Thymus (tissue), 14 donors: ENCODE measurements at places on chromosomes 2 and 18. TPM values are rescaled to one million over a fixed set of nuclear protein-coding genes. Genes with fewer than 3 reads are reported as not detected.

- no peak for DNase-seq
- H3K4me1 ChIP-seq = no peaks in the 10 kb centered on the region
- H3K36me3 ChIP-seq = no peaks in the 10 kb centered on the region
- H3K27me3 ChIP-seq = no peaks in the 10 kb centered on the region
- no peak overlapping the region for H3K27ac ChIP-seq
Measured at GRCh38 chr2:109150559-109150958, 21.6 kb downstream of the SH3RF3 start.

DNA sequence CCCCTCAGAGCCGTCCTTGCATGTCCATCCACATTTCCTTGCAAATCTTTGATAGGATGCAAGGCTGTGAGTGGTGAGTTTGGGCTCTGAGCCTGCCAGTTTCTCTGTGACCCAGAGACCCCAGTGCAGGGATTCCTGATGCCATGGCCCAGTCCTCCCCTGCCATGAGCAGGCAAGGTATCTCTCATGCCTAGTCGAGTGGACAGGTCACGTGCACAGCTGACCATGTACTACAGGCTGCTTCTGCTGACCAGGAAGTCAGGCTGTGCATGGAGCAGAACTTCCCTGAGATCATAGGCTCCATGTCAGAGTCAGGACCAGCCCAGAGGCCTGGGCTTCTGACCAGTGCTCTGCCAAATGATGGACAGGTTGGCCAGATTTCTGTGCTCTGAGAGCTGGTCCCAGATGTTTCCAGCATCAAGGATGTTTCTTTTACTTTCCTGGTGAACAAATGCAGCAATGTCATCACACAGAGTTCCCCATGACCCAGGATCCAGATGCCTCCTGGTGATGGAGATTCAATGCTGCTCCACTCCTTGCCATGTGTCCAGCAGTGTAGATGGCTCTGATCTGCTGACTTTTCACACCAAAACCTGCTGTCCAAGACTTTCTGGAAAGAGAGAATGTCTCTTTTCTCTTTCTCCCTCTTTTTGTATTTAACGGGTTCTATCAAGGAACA, 321.6 kb upstream of the HS6ST1 start:
- no peaks in the 10 kb centered on the region for H3K36me3 ChIP-seq
- peaks cover 19% of the 10 kb centered on the region for H3K4me1 ChIP-seq
- no peaks in the 10 kb centered on the region for H3K27me3 ChIP-seq
- no peak overlapping the region for H3K27ac ChIP-seq
- H3K4me3 ChIP-seq = no peak overlapping the region
- DNase-seq = no peak

GRCh38 chr18:40357536-40357935, 1597.5 kb upstream of the PIK3C3 start:
- no peak overlapping the region for H3K4me3 ChIP-seq
- no peaks in the 10 kb centered on the region for H3K4me1 ChIP-seq
- DNase-seq = no peak
- H3K27me3 ChIP-seq = no peaks in the 10 kb centered on the region

DNA sequence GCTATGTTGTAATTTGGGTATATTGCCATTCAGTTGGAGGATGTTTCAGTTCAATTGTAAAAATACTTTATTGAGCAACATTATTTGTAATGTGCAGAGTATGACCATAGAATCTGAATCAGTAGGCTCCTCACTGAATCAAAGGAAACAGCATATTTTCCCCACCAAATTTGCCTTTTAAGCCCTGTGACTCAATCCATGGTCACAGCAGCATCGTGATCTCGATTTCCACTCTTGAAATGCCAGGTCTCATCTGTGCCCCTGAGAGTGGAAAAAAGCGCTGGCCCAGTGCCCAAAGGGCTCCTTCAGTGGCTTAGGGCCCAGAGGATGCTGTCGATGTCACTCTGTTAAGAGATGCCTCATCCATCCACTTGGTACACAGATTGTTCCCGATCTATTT, 57.5 kb downstream of the FHOD3 start:
- H3K27me3 ChIP-seq = no peaks in the 10 kb centered on the region
- no peaks in the 10 kb centered on the region for H3K36me3 ChIP-seq
- H3K4me1 ChIP-seq = no peaks in the 10 kb centered on the region
- DNase-seq = no peak
- H3K4me3 ChIP-seq = no peak overlapping the region

- DNase-seq = no peak
- no peaks in the 10 kb centered on the region for H3K4me1 ChIP-seq
- H3K36me3 ChIP-seq = no peaks in the 10 kb centered on the region
- no peaks in the 10 kb centered on the region for H3K27me3 ChIP-seq
- no peak overlapping the region for H3K27ac ChIP-seq
Measured at GRCh38 chr2:147173189-147173581, 671.6 kb upstream of the ACVR2A start.

Gene SLC66A2
- total RNA-seq = 19.9 TPM

DNA sequence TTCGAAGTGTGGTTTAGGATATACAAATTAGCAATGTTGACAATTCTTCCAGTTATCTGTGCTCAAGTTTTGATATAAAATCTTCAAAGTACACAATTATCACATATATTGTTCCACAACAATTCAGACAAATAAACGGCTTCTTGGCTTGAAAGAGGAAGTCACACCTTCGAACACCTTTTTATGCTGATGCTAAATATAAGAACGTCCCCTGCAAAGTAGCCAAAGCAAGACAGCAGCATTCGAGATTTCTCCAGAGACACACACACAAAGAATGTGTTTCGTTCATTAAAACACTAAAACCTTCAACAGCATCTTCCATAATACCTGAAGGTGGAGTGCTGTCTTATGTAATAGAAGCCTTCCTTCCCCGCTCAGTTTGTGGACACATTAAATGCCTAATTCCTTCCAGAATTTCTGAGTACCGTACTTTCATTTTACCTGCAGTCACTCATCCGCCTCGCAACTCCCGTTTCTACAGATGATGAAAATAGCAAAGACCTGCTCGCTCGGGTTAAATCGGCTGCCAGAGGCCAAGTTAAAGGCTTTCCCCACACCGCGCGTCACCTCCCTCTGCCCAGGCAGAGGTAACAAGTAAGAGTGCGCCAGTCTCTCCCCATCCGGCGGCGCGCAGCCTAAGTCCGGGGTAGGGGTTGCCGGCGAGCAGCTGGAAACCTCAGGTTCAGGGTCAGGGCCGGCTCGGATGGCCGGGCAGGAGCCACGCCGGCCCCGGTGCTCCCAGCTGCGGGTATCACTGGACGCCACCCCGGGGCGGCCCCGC, 847 bp downstream of the SERPINE2 start:
- no peaks in the 10 kb centered on the region for H3K36me3 ChIP-seq
- H3K27ac ChIP-seq = no peak overlapping the region
- DNase-seq = no peak
- peak overlapping the region; percentile 66 for H3K4me3 ChIP-seq
- peaks cover 14% of the 10 kb centered on the region for H3K4me1 ChIP-seq
- H3K27me3 ChIP-seq = peaks cover 36% of the 10 kb centered on the region

Gene SERTAD2
- 13.3 TPM for total RNA-seq

GRCh38 chr2:138500592-138501424, 762 bp upstream of the SPOPL start:
- H3K27ac ChIP-seq = peak overlapping the region; percentile 67
- peaks cover 9% of the 10 kb centered on the region for H3K4me1 ChIP-seq
- no peak for DNase-seq
- H3K36me3 ChIP-seq = no peaks in the 10 kb centered on the region
- H3K27me3 ChIP-seq = peaks cover 18% of the 10 kb centered on the region

Gene IL18R1
- total RNA-seq = 7.5 TPM

DNA sequence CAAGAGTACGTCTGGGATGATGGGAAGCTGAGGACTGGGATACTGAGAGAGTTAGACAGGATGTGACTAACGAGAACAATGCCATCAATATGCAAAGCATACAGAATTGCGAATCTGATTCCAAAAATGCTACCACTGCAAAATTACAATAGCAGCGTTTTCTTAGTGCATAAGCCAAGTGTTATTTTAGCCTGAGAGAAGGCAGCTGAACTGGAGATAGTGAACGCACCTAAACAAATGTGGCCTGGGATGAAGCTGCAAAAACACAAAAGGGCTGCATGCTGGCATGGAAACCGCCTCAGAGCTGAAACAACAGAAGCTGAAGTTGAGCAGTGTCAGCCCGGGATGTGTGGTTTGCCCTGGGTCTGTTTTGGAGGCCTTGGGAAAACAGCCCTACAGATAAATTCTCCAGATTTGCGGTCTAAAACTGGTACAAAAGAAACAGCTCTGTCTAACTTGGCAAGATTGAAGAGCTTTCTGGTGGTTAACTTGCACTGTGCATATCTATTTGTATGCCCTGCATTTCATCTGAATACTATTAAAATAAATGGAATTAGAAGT, 45.5 kb downstream of the LYPD6 start:
- no peak overlapping the region for H3K4me3 ChIP-seq
- no peaks in the 10 kb centered on the region for H3K4me1 ChIP-seq
- no peak for DNase-seq
- H3K27me3 ChIP-seq = no peaks in the 10 kb centered on the region
- no peak overlapping the region for H3K27ac ChIP-seq

DNA sequence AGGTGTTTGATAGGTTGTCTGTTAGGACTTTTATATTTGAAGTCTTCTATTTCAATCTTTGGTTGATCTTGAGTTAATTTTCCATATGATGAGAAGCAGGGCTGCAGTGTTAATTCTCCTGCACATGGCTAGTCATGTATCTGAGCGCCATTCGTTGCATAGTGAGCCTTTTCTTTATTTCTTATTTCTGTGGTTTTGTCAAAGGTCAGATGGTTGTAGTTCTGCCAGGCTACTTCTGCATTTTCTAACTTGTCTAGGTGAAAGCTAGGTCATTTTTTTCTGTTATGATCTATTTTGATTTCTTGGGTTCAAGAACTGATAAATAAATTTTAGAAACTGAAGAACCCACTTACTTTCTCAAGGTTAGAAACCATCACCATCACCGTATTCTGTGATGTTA, 56.7 kb downstream of the CCDC74A start:
- H3K27ac ChIP-seq = no peak overlapping the region
- no peak overlapping the region for H3K4me3 ChIP-seq
- no peaks in the 10 kb centered on the region for H3K36me3 ChIP-seq

- H3K4me1 ChIP-seq = no peaks in the 10 kb centered on the region
- H3K27me3 ChIP-seq = no peaks in the 10 kb centered on the region
- no peak for DNase-seq
- no peak overlapping the region for H3K4me3 ChIP-seq
- no peak overlapping the region for H3K27ac ChIP-seq
- H3K36me3 ChIP-seq = no peaks in the 10 kb centered on the region
Measured at GRCh38 chr18:74797577-74798151, 200.0 kb downstream of the ZNF407 start.

Gene ABCB11
- 0.05 TPM for total RNA-seq

Gene NEU2
- not detected for total RNA-seq

- DNase-seq = no peak
- peaks cover 99% of the 10 kb centered on the region for H3K36me3 ChIP-seq
- no peaks in the 10 kb centered on the region for H3K4me1 ChIP-seq
- H3K4me3 ChIP-seq = no peak overlapping the region
Measured at GRCh38 chr2:47007223-47007825, 91.7 kb upstream of the MCFD2 start.
